Stimulated activated CD4-positive, alpha-beta T cell treated with anti-CD3 and anti-CD28 coated beads, Interleukin-2, amount 100 ng/mL, for 24 hours (primary cell): ENCODE measurements at places on chromosomes 5 and 9.

- DNase-seq: no peak
Observed at GRCh38 chr9:77939149-77939668, 92.4 kb downstream of the GNAQ start.

- no peak for DNase-seq
Observed at GRCh38 chr5:145948047-145948446, 11.7 kb downstream of the SH3RF2 start.

DNA sequence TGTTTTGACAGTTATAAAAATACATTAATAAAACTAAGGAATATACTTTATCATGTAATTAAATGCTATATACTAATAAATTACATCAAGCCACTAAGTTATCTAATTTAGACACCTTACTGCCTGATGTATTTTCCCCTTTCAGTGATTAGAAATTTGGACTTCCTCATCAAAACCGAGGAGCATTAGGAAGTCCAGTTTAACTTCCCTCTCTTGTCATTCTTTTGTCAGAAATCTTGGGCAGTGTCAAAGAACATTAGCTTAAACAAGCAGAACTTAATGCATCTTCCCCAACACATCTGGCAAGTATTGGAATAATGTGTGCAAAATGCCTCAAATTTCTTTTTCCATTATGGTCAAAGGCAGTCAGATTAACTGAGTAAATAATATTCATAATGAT lies 81.6 kb downstream of the PLPP1 start:
- DNase-seq: no peak

- DNase-seq: no peak
Observed at GRCh38 chr9:8648271-8648845, 848.8 kb upstream of the DMAC1 start.

- DNase-seq: no peak
Observed at GRCh38 chr5:95845391-95845790, 22.9 kb upstream of the GLRX start.

- no peak for DNase-seq
Observed at GRCh38 chr9:112041536-112042243, 133.4 kb downstream of the SUSD1 start.

GRCh38 chr5:59843511-59844213 lies 49.9 kb downstream of the PDE4D start:
- DNase-seq: no peak

- DNase-seq: no peak
Observed at GRCh38 chr5:127111112-127111511, 37.8 kb upstream of the C5orf63 start.
